ENCODE measurements at places on chromosomes 6 and 20.
A peak's percentile ranks its signal among the peaks of the same experiment; 100 is the strongest.

GRCh38 chr20:5159928-5160327, 33.1 kb downstream of the CDS2 start:
- no peak for DNase-seq

- DNase-seq, result peak; percentile 59
Measured at GRCh38 chr6:40899684-40900155, 139.3 kb downstream of the UNC5CL start.

- DNase-seq, result no peak
Measured at GRCh38 chr20:57417830-57418780, 26.9 kb downstream of the RBM38 start.

- no peak for DNase-seq
Measured at GRCh38 chr6:139776041-139776440, 401.6 kb upstream of the CITED2 start.

DNA sequence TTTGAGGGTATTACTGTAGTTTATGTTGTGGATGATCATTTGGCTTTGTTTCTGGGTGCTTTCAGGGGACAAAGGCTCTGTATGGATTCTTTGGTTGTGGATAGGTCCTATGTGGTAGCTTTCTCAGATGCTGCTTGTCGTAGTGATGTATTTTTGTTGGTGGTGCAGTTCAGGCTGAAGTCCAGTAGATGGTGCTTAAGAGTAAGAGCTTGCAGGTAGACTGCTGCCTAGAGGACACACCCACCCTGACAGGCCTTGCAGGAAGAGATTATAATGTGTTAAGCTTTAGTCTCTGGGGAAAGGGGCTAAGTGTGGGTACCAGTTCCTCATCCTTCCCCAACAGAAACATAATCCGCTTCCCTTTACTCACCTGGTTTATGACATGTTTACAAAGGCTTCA, 62.6 kb upstream of the ADGRB3 start:
- no peak for DNase-seq

All from lower leg skin (tissue), 4 donors.